Thymus (tissue), 14 donors: ENCODE measurements at places on chromosomes 1 and 21.

DNA sequence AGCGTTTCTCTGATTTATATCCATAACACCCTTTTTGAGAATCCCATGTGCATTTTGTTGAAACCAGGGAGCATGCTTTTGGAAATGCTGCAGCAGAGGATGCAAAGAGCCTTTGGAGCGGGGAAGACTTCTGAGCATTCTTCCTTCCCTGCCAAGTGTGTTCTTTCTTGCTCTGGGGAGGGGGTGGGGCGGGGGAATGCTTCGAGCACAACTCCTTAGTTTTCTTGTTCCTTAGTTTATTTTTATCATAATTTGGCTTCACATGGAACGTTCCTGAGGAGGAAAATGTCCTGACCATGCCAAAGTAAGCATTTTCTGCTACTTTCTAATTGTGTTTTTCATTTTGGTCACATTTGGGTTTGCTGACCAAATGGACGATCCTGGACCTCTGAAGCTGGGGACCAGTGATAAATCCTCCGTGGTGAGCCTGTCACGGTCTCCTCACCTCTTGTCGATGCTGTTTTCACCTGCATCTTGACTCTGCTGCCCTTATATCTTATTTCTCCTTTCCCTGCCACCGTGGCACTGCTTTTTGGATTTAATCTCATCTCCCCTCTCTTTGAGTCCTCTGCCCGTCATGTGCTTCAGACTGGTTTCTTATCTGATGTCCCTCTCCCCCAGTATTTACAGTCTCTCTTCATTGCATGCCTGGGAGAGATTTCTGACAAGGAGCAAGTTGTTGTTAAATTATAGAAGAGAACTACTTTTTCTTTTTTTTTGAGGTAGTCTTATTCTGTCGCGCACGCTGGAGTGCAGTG lies 2.4 kb downstream of the CTPS1 start:
- no peak overlapping the region for H3K4me3 ChIP-seq
- H3K27me3 ChIP-seq: no peaks in the 10 kb centered on the region
- DNase-seq: no peak

GRCh38 chr21:34144224-34144623 lies 70.8 kb downstream of the MRPS6 start:
- no peak for DNase-seq
- H3K4me3 ChIP-seq: no peak overlapping the region
- H3K4me1 ChIP-seq: no peaks in the 10 kb centered on the region
- H3K36me3 ChIP-seq: peaks cover 9% of the 10 kb centered on the region
- H3K27me3 ChIP-seq: no peaks in the 10 kb centered on the region

GRCh38 chr1:234987415-234988154 lies 141.1 kb downstream of the TOMM20 start:
- H3K27ac ChIP-seq: no peak overlapping the region
- DNase-seq: no peak
- no peaks in the 10 kb centered on the region for H3K36me3 ChIP-seq
- no peaks in the 10 kb centered on the region for H3K4me1 ChIP-seq
- H3K4me3 ChIP-seq: no peak overlapping the region

- no peaks in the 10 kb centered on the region for H3K4me1 ChIP-seq
- H3K27ac ChIP-seq: no peak overlapping the region
- H3K27me3 ChIP-seq: no peaks in the 10 kb centered on the region
- DNase-seq: no peak
Measured at GRCh38 chr1:161085165-161085564, 4.2 kb downstream of the NECTIN4 start.

DNA sequence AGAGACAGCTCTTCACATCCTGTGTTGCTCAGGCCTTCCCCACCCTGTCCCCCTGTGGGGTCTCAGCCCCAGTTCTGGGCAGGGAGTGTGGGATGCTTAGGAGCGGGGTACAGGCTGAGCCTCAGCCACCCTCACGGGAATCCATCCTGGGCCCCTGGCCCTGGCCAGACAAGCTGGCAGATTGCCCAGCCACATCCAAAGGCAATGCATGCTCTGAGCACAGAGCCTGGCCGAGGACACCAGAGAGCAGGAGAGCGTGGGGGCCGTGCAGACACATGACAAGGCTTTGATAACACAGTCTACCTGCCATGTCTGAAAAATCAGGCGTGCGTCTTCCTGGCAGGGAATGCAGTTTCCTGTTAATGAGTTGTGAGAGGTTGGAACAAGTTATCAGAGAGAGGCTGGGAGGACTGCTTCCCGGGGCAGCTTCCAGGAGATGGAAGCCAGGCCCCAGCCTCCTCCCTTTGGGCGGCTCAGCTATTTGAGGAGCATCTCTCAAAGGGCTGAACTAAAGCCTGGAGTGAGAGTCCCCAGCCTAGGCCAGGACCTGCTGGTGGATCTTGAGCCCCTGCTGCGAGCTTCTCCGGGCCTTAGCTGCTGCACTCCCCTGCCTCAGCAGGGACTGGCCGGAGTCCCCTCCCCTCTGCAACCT lies 72.2 kb upstream of the SELENON start:
- H3K27me3 ChIP-seq: peaks cover 15% of the 10 kb centered on the region
- peaks cover 4% of the 10 kb centered on the region for H3K4me1 ChIP-seq
- DNase-seq: no peak

DNA sequence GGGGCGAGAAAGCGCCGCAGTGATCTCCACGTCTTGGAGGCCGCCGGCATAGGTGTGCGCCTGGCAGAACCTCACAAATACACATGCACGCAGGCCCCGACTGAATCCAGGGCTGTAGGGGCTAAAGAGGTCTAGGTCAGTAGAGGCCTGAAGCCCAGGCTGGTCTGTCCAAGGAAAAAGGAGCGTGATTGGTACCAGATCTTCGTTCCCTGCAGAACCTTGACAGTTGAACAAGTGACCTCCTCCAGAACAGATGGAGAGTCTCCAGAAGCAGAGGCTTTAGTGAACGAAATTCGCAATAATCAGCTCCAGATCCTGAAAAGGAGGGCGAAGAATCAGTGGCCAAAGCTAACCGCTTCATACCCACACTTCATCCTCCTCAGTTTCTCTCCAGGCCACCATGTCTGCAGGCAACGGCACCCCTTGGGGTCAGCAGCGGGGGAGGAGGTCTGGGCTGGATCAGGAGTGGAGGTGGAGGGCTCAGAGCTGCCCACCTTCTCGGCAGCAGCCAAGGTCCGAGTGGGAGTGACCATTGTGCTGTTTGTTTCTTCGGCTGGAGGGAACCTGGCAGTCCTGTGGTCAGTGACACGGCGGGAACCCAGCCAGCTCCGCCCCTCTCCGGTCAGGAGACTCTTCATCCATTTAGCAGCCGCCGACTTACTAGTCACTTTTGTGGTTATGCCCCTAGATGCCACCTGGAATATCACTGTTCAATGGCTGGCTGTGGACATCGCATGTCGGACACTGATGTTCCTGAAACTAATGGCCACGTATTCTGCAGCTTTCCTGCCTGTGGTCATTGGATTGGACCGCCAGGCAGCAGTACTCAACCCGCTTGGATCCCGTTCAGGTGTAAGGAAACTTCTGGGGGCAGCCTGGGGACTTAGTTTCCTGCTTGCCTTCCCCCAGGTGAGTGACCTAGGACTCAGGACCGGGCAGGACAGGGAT lies 749 bp upstream of the PEX11B start:
- peaks cover 24% of the 10 kb centered on the region for H3K36me3 ChIP-seq
- peak overlapping the region; percentile 95 for H3K4me3 ChIP-seq
- H3K4me1 ChIP-seq: peaks cover 21% of the 10 kb centered on the region
- DNase-seq: no peak

- H3K4me1 ChIP-seq: peaks cover 2% of the 10 kb centered on the region
- DNase-seq: no peak
- H3K27me3 ChIP-seq: no peaks in the 10 kb centered on the region
- H3K27ac ChIP-seq: no peak overlapping the region
- no peaks in the 10 kb centered on the region for H3K36me3 ChIP-seq
Measured at GRCh38 chr1:8602471-8603219, 214.8 kb downstream of the RERE start.

- no peak for DNase-seq
- H3K4me3 ChIP-seq: no peak overlapping the region
- no peaks in the 10 kb centered on the region for H3K36me3 ChIP-seq
Measured at GRCh38 chr1:39065542-39065941, 39.4 kb downstream of the NDUFS5 start.

DNA sequence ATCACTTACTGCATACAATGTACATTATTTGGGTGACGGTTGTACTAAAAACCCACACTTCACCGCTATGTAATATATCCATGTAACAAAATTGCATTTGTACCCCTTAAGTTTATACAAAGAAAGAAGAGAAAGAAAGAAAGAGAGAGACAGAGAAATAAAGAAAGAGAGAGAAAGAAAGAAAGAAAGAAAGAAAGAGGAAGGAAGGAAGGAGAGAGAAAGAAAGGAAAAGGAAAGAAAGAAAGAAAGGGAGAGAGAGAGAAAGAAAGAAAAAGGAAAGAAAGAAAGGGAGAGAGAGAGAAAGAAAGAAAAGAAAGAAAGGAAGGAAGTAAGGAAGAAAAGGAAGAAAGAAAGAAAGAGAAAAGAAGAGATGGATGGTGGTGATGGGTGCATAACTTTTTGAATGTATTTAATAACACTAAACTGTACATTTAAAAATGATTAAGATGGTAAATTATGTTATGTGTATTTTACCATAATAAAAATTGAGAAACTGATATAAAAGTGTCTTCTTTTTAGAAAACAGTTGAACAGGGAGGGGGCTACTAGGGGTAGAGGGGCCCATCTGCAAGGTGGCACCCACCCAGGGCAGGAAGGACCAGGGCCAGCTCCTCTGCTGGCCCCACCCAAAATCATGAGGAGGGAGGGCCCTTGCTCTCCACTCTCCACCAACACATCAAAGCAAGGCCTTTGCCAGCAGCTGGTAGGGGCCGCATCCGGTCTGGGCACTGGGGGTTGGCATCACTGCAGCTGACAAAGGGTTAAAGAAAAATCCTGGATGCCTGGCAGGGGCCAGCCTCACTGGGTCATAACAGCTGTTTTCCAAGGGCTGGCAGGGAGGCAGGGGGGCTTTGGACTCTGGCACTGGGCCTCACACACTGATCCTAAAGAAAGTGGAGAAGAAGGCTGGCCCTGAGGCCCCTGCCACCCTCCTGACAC lies 153.9 kb upstream of the EDN2 start:
- no peaks in the 10 kb centered on the region for H3K36me3 ChIP-seq
- no peak for DNase-seq
- H3K4me1 ChIP-seq: peaks cover 24% of the 10 kb centered on the region

DNA sequence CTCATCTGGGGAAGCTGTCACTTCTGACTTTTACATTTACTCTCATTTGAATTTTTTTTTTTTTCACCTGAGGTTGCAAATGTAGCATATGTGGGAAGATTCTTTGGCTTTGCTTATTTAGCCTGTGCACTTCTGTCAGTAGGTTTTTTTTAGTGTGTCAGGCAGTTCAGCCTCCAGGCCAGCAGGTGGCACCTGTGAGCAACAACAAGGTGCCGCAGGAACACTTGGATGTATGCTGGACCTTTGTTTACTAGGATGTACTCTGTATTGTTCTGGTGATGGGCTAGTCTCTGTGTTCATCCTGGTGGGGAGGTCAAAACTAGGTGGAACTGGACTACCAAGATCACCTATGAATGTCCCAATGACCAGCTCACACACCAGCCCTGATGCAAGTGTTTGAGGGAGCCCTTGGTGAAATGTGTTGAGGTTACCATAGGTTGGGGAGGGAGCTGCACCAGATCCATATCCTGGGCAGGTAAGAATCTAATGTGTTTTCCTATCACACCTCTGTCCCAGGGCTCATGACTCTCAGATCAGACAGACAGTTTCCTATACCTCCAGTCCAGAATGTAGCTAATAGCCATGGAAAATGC lies 618.2 kb downstream of the BRINP3 start:
- H3K27ac ChIP-seq: no peak overlapping the region
- no peaks in the 10 kb centered on the region for H3K4me1 ChIP-seq
- no peak overlapping the region for H3K4me3 ChIP-seq

DNA sequence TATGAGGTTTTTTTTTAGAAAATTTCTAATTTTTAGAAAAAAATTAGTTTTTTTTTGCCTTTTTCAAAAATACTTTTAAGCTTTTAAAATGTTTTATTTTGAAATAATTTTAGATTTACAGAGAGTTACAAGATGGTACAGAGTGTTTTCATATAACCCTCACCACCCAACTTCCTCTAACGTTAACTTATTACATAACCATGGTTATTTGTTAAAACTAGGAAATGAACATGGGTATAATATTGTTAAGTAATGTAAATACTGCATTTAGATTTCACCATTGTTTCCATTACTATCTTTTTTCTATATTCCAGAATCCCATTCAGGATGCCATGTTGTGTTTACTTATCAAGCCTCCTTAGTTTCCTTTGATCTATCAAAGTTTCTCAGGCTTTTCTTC lies 45.2 kb upstream of the ST6GALNAC3 start:
- no peak for DNase-seq
- no peaks in the 10 kb centered on the region for H3K4me1 ChIP-seq
- no peak overlapping the region for H3K4me3 ChIP-seq
- H3K27me3 ChIP-seq: no peaks in the 10 kb centered on the region
- H3K27ac ChIP-seq: no peak overlapping the region

GRCh38 chr1:20086800-20087199 lies 16.8 kb downstream of the PLA2G5 start:
- no peaks in the 10 kb centered on the region for H3K36me3 ChIP-seq
- H3K27ac ChIP-seq: no peak overlapping the region
- H3K4me3 ChIP-seq: no peak overlapping the region
- H3K27me3 ChIP-seq: no peaks in the 10 kb centered on the region
- no peak for DNase-seq
